ENCODE measurements at places on chromosomes 13 and 19.

- no peak for DNase-seq
Measured at GRCh38 chr19:27892500-27892899, 1320.5 kb downstream of the UQCRFS1 start.

DNA sequence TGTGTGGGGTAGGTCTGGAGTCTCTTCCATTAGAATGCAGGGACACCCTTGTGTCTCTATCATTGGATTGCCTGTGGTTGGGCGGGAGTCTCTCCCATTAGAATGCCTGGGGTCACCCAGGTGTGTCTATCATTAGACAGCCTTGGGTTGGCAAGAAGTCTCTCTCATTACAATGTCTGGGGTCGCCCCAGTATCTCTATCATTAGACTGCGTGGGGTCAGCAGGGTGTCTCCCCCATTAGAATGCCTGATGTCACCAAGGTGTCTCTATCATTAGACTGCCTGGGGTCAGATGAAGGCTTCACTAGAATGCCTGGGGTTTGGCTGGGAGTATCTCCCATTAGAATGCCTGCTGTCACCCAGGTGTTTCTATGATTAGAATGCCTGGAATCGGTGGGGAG, 1539.0 kb downstream of the UQCRFS1 start:
- DNase-seq = no peak

DNA sequence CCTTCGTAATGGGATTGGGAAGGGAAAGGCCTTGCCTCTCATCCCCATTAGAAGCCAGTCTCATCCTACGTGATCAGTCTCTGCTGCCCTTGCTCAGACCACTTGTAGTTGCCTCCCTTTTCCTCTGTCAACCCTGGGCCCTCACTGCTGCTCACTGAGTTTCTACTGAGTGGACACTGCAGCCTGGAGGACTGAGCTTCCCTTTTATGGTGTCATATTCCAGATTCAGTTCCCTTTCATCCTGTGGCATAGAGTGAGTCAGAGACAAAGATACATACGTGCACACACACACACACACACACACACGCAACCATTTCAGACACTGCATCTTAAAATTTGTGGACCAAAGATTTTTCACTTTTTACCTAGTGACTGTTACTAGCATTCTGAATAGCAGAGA, 56.6 kb downstream of the COG3 start:
- no peak for DNase-seq

DNA sequence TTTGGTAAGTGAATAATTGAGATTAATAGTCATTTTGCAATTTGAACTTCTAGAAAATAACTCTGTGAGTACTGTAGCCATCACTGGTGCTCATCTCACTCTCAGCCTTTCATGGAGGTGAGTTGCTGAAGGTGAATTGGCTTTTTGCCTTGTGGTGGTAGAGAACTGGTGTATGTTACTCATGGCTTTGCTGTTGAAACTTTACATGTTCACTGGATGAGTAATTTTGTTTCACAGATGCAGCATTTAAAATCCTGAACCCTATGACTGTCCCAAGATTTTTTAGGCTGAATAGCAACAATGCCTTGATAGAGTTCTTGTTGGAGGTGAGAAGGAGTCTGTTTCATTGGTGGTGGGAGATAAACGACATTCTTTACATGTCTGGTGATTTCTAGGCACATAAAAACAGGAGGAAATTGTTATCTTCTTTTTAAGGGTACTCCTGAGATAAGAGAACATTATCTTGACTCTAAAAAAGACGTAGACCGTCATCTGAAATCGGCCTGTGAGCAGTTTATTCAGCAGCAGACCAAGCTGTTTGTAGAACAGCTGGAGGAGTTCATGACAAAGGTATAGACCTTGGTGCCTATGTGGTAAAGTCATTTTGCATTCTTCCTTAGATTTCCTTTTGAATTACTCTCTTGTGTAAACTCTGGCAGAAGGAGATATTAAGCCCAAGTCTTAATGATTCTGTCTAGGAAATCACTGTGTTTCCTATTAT, 53.9 kb downstream of the COG3 start:
- no peak for DNase-seq

DNA sequence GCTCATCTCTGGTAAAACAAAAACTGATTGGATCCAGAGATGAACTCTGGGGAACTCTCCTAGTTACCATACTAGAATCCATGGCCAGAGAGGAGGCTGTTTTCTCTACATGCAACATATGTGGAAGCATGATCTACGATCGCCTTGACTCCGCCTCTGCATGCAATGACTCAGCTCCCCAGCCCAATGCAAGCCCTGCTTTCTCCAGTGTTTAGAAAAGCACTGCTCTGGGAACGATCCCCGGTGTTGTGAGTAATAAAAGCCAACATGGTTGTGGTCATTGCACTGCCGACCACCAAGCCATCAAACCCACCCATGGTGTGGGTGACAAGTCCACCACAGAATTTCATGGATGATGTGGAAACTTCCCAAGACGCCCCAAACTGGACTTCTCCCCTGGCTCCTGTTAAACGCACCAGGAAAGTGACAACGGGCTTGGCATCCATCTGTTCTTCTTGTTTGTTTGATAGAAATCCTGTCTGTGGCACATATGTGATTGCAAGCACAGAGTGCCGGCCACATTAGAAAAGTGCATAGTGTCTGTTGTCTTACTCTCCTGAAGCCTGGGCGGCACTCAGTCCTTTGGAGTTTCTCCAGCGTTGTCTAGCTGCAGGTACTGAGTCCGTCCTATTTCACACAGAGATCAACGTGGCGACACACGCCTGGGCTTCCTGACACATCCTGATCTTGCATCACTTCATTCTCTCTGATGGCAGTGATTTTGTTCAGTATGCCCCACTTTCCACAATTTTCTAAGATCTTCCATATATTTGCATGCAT, 36.4 kb upstream of the VSTM2B start:
- DNase-seq = no peak

GRCh38 chr19:55857149-55857548, 20.8 kb downstream of the NLRP4 start:
- no peak for DNase-seq

DNA sequence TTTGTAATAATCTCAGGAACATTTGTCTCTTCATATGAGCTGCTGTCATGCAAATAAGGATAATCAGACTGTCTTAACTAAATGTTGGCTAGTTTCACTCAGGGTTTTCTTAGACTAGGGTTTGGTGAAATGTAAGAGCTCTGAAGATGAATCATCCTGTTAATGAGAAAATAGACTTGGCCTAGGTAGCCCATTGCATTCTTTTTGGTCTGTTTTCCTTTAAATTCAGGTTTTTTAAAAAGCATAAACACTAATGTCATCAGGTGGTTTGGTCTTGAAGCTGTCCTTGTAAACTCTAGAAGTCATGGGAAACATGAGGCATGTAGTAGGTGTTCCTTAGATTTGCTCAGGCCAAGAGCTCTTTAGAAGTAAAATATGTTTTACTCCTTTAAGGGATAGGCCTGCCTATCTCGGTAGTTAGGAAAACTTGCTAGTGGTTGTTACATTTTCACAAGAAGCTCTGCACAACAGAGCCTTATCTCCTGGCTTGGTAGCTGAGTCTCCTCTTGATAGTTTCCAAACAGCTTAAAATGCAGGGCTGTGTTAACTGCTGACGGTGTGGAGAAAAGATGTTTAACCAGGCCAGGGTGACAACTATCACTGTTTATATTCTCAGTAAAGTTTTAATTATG, 62.0 kb upstream of the C1QTNF9B start:
- no peak for DNase-seq

DNA sequence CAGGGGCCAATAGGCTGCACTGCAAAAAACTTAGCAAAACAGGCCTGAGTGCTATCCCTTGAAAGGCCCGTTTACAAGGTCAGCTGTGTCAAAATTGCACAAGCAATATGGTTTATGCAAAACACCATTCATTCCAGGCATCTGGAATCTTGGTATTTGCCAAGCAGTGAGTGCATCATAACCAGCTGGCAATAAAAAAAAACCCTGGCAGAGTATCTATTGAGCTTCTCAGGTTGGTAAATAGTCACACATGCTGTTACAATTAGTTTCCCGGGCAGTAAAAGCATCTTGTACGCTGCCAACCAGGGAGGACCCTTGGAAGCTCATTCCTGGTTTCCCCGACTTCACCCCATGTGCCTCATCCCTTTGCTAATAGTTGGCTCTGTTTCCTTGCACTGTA, 21.3 kb downstream of the ZNF77 start:
- no peak for DNase-seq

GRCh38 chr19:1106841-1107660, 3.3 kb downstream of the GPX4 start:
- DNase-seq = no peak

All from effector CD4-positive, alpha-beta T cell (primary cell).